ENCODE measurements at places on chromosomes 4 and X.

GRCh38 chr4:188988131-188988530 lies 848.9 kb downstream of the TRIML1 start:
- no peak for DNase-seq

DNA sequence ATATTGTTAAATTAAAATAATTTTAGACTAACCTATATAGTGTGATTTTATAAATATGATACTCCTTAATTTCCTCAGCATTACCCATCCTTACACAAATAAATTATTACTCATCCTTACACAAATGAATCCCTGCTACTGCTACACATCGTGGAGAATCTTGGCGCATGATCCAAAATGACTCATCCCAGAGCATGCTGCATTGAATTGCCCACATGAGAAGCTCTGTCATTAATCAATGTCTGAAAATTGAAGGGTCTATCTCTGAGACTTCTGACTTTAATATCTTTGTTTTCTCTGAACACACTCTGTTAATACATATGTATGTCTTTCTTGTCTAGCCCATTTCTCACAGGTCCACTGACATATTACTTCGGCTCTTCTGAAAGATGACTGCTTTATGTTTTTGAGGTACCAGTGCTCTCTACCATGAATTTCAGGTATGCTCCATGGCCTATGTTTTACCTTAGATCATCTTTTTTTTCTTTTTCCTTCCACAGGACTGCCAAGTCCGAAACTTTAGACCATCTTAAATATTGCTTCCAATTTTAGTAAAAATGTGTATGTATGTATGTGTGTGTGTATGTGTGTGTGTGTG lies 15.7 kb upstream of the DUSP21 start:
- no peak for DNase-seq

GRCh38 chr4:56698329-56698728 lies 17.2 kb upstream of the HOPX start:
- DNase-seq: no peak

GRCh38 chr4:16196482-16197393 lies 29.5 kb downstream of the TAPT1 start:
- DNase-seq: no peak

- DNase-seq: no peak
Measured at GRCh38 chrX:13836575-13836974, 19.7 kb upstream of the GPM6B start.

DNA sequence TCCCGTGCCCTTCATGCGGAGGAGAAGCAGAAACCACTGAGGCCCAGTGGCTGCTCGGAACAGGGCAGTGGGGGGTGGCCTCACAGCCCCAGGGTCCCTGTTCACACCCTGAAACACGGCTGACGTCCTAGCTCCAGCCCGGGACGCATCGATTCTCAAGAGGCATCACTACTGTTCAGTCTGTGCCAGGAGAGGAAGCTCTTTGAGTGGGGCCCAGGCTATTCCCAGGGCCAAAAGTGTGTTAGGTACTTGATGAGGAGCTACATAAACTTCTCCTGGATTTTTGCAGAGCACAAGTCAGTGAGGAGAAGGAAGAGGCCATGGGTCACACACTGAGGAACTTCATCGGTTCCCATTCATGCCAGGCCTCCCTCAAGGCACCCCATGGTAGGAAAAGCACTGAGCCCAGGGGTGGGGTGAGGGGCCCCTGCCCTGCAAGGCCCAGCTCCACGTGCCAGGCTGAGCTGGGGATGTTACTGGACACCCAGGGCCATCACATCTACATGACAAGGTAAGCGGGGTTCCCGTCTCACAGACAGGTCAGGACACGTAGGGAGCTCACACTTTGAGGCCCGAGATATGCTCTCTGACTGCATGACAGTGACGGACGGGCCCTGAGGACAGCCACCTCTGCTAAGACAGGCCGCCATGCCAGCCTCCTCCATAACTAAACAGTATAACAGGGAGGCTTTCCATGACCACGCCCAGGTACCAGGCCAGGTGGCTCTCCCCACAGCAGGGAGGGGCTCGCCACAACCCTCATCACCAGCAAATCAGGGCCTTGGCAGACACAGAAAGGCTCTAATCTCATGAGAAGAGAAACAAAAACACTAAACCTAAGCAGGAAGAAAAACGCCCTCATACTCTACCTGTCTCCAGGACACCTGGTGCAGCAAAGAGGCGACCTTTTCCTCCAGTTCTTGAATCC lies 12.4 kb downstream of the TNIP2 start:
- DNase-seq: no peak

- DNase-seq: no peak
Measured at GRCh38 chrX:53156207-53156596, 62.3 kb downstream of the KANTR start.

DNA sequence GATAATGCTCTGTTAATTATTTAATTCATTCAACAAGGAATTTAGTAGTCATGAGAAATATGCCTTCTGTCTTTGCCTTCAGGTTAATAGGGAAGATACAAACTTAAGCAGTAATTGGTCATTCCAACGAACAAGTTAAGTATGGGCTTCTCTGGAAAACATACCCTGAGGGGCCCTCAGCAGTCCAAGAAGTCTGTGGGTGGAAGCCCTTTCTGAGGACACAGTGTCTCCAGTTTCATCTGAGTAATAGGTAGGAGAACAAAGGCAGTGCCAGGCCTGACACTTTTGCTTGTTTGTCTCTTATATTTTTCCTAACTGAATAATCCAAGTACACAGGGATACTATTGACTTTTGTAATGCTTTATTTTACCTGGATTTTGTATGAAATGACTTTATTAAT lies 262.5 kb downstream of the FBXW7 start:
- DNase-seq: no peak

DNA sequence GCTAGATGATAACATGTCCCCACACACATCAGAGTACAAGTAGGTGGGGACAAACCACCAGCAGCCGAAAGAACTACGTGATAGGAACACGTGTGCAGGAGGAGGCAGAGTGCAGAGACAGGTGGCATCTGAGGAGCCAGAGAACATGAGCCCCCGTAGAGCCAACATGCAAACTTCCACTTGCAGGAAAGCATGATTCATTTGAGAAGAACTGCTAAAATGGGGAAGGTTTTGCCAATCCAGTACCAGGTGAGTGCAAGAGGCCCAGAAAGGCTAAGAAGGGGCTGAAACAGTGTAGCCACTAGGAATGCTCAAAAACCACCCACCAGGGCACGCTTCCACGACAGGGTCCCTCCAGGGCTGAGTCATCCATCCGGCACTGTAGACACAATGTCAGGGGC lies 149.8 kb upstream of the TENM3 start:
- no peak for DNase-seq

DNA sequence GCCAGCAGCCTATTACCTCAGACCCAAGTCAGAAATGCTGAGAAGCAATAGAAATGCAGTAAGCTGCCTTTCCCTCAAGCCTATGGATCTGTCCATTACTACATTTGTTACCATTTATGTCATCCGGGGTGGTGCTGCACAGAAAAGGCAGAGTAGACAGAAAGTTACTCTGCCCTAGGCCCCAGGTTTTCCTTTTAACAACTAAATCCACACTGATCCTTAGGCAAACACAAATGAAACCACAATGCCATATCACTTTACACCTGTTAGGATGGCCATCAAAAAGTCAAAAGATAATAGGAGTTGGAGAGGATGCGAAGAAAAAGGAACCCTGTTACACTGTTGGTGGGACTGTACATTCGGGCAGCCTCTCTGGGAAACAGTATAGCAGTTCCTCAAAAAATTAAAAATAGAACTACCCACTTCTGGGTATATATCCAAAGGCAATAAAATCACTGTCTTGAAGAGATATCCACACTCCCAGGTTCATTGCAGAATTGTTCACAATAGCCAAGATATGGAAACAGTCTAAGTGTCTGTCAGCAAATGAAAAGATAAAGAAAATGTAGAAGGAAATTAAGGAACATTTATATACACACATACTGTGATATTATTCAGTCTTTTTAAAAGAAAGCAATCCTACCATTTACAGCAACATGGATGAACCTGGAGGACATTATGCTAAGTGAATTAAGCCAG lies 186.3 kb downstream of the NWD2 start:
- no peak for DNase-seq

DNA sequence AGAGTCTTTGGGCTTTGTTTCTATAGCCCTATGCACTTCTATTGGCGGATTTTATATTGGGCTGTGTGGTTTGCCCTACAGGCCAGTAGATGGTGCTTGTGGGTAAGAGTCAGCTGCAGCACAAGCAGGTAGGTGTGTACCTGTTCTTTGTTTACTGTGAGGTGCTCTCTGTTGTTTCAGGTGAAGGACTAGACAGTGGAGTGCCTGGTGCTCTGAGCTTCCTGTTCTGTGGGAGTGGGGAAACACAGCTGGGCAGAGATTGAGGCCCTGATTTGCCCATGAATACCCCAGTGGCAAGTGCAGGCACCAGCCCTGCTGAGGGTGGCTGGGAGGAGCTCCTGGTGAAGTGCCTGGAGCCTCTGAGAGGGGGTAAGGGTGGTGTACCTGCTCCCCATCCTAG lies 26.3 kb upstream of the UCP1 start:
- DNase-seq: no peak

DNA sequence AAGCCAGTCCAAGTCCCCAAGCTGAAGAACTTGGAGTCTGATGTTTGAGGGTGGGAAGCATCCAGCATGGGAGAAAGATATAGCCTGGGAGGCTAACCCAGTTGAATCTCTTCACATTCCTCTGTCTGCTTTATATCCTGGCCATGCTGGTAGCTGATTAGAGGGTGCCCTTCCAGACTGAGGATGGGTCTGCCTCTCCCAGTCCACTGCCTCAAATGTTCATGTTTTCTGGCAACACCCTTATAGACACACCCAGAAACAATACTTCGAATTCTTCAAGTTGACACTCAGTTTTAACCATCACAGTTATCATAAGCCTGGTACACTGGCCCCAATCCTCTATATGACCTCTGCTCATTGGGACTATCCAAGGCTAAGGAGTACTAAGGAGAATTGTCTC lies 124.1 kb upstream of the WDR1 start:
- DNase-seq: no peak

GRCh38 chr4:85476381-85476780 lies 1.4 kb downstream of the ARHGAP24 start:
- no peak for DNase-seq

GRCh38 chr4:154344686-154345085 lies 146.9 kb downstream of the DCHS2 start:
- DNase-seq: peak; percentile 19

DNA sequence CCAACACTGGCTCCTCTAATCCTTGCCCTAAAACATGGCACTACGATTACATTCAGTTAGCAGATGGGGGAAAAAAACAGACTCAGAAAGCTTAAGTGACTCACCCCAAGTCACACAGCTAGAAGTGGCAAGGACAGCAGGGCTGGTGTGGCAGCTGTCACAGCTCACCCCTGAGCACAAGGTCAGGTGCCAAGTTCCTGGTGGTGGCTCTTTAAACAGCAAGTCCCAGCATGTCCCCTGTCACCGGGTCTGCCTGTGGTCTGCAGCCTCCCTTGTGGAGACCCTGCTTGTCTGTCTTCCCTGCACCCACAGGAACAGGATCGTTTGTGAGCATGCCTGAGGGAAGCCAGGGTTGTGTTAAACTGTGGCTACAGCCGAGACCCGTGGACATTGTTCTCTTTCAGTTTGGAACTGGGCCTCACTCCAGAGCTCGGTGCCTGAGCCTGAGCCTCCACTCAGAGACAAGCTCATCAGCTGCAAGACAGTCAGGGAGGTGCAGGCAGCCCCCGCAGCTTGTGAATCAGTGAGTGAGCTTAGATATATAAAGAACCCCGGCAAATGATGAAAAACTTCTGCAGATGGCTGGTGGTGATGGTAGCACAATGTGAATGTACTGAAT lies 260.8 kb downstream of the BCOR start:
- no peak for DNase-seq

- no peak for DNase-seq
Measured at GRCh38 chr4:96175871-96176270, 336.0 kb downstream of the PDHA2 start.

GRCh38 chr4:173531086-173531965 lies 1.3 kb upstream of the HAND2 start:
- peak; percentile 18 for DNase-seq

- DNase-seq: no peak
Measured at GRCh38 chr4:113687067-113687718, 74.3 kb downstream of the CAMK2D start.

All from GM13977 (cell line).